Ureter (tissue), 1 donor: ENCODE measurements at places on chromosomes 2 and 18. TPM values are rescaled to one million over a fixed set of nuclear protein-coding genes. Genes with fewer than 3 reads are reported as not detected.

DNA sequence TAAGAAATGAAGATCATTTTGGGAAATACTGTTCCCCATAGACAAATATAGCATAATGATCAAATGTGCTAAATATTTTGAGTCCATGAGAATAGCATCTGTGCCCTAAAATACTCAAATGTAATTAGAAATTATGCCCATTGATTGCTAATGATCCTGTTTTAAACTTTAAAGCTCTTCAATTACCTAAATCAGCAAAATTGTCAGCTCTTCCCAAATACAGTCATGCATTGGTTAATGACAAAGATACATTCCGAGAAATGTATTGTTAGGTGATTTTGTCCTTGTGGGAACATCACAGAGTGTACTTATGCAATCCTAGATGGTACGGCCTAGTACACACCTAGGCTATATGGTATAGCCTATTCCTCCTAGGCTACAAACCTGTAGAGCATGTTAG is 89.7 kb downstream of the NEB start:
- no peak for DNase-seq

- DNase-seq: no peak
These were observed 659.9 kb downstream of the IRS1 start for GRCh38 chr2:226139759-226140158.

DNA sequence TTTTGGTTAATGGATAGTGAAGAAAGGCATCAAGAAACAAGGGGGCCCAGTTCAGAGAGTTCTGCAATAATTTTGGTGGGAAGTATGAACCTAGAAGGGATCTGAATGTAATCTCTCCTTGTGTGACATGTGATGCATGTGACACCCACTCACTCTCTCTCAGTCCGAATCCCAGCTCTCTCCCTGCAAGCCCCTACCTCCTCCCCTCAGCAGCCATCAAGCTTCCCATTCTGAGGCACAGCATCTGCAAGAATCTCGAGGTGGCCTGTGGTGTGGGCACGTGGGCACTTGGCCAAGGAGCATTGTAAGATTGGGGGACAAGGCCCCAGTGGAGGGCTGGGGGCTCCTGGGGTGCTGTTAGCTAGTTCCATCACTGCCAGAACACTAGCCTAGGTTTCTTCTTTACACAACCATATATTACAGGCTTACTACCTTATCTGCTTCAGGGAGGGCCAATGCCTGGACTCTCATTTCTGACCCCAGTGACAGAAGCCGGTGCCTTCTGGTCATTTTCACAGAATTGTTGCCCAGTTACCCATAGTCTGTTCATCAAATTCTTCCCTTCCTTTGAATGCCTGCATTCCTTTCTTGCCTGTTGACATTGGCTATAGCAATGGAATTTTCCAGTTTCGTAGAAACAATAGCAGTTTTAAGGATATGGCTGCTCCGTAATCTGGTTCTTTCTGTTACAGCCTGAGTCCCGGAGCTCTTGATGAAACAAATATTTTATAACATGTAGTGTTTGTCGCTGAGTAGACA is 13.3 kb upstream of the LCLAT1 start:
- DNase-seq: no peak

ABCG8 gene
- not detected for total RNA-seq

DUSP2 gene
- 2.6 TPM for total RNA-seq

RNPEPL1 gene
- total RNA-seq: 57.3 TPM

GRCh38 chr2:235555371-235555770 is 61.5 kb downstream of the AGAP1 start:
- no peak for DNase-seq

GRHL1 gene
- 61.6 TPM for total RNA-seq

DNA sequence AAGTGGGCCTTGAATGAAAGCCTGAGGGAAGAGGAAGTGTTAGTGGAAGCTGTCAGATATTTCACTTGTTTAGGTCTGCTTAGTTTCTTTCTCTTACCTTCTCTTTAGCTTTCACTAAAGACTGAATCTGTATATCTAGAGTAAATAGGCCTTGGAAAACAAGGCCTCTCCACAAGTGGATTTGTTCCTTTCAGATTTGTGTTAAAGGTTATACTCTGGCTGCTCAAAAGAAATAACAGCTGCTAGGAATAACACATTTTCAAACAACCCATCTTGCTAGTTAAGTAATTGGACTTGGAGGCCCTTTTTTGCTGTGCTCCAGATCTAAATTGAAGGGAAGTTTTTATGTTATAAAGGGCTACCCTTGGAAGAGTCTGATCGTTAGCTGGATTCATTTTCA is 236.3 kb downstream of the KIAA1328 start:
- no peak for DNase-seq

- DNase-seq: no peak
These were observed 143.2 kb downstream of the TPGS2 start for GRCh38 chr18:36685580-36685979.

DNA sequence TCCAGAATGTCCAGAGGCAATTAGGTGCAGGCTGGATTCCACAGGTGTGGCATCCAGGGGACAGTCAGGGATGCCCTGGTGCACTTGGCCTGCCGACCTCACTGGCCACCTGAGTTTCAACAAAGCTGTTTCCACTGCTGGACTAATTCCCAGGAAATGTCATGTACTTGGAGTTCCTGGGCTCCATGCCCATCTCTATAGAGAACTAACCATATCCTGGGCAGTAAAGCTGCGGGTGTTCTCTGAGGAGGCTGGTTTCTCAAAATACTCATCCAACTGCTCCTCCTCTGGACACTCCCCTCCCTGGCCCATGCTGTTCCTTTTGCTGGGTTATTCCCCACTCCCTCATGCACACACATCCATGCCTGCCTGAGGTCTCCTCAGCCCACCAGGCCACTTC is 161.9 kb upstream of the SKOR2 start:
- DNase-seq: no peak

DNA sequence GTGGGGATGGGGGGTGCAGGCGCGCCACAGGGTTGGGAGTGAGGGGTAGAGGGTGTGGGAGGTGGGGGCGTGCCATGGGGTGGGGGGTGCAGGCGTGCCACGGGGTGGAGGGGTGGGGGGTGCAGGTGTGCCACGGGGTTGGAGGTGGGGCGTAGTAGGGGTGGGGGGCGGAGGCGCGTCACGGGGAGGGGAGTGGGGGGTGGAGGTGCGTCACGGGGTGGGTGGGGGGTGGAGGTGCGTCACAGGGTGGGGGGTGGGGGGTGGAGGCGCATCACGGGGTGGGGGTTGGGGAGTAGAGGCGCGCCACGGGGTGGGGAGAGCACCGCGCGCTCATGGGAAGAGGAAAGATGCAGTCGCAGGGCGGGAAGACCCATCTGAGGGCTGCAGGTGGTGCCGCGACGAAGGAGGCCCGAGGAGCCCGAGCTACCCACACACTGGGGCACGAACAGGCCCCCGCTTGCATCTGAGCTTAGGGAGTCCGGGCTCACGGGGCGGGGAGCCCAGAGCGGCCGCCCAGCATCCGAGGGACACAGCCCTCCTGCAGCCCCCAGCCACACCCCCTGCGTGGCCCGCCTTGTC is 37.5 kb downstream of the SNED1 start:
- DNase-seq: no peak

DNA sequence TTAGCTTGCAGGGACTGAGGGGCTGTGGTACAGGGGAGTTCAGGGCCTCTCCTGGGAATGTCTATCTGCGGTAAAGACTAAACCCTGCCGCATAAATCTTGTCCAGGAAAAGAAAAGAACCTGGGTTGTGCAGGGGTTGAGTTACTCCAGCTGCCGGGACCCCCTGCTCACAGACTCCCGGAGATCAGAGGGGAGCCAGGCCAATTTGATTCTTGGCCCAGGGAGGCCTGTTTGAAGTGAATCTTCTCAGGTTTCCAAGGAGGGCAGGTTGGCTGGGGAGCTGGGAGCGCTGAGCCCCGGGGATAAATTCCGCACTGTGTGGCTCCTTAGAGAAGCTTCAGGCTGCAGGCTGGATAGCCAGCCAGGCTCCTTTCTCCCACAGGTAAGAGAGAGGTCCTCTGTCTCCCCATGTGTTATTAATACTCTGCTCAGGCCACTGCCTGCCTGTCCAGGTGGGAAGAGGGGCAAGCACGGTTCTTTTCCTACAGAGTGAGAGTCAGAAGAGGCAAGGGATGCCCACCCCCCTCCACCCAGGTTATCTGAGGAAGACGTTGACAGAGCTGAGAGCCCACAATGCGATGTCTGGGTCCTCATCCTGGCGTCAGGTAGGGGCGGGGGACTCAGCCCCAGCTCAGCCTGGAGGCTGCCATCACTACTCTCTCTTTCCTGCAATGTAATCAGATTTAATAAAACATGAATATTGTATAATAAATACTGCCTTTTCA is 82.7 kb downstream of the LONRF2 start:
- no peak for DNase-seq

GRCh38 chr18:53541924-53542323 is 682.5 kb downstream of the MBD2 start:
- no peak for DNase-seq

ANKRD29 gene
- total RNA-seq: 8.0 TPM

DNA sequence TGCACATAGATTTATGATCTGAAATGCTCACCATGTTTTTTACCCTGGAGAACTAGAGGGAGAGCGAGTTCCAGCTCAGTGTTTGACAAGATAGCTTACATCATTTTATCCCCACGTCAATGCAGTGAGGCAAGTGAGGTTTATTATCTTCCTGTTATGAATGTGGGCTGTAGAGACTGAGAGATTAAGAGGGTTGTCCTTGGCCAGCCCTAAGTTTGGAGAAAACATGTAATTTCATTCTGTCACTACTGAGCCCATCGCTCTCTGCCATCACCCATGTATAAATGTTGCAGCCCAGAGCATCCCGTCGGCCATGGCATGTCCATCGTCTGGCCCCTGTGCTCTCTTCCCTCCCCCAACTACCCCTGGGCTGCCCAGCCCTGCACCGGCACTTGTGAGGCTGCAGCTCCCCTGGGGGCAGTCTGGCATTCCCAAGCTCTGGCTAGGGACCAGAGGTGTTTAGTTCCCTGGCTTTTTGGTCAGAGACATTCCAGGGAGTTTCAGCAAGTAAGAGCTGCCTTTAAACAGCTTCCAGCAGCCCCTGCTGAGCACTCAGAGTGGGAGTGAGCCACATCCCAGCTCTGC is 136.7 kb downstream of the ANTXR1 start:
- DNase-seq: peak; percentile 59

SCN1A gene
- total RNA-seq: not detected

CYB5A gene
- total RNA-seq: 397 TPM

DNA sequence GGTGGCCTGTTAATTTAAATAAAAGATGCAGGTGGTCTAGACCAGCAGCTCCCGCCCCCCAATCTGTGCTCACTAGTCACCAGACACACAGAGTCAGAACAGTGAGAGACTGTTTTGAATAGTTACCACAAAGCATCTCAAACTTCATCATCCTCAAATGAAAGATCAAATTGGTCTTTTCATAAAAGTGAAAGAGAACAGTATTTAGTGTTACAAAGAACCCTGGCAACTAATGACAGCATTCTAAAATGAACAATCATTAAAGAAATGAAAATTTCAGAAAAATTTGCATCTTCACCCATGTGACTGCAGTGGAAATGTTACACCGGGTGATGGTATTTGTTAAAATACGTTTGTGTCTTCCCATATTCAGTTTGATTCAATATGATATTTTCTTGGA is 65.5 kb upstream of the PMAIP1 start:
- no peak for DNase-seq

BMP10 gene
- total RNA-seq: not detected

CASP10 gene
- total RNA-seq: 16.6 TPM

MRPL44 gene
- 20.6 TPM for total RNA-seq

DNA sequence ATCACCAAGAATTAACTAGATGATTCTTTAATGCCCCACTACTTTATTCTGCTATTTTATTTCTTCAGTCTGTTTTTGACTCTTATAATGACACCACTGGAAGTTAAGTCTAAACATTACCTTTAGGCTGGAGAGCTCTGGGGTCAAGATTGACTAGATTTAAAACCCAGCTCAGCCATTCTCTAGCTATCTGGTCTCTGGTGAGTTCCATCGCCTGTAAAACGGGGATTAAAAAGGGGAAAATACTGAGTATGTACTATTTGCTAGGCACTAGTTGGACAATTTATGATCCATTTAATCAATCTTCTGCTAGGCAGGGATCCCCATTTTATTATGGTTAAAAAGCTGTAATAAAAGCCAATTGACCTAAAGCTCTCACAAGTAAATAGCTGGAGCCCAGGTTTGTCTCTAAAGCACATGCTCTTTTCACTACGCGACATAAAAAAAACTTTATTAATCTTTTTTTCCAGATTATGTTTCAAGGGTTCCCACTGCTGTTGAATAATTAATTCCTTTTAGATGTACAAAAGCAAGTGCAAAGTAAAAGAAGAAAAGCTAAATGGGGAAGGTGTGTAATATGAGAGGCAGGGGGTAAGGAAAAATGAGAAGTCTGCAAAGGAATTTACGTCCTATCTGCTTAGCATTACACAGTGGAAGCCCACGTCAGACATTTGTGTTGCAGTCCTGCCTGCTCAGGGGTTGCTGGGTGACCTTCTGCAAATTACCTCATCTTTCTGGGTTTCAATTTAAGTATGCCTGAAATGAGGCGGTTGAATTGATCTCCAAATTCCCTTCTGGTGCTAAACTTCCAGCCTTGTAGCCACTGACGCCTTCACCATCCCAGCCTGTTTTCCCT is 918 bp upstream of the NABP1 start:
- peak; percentile 46 for DNase-seq

ACVR1 gene
- 31.7 TPM for total RNA-seq

- DNase-seq: no peak
These were observed 60.7 kb downstream of the ADI1 start for GRCh38 chr2:3458396-3459184.

- no peak for DNase-seq
These were observed 1549.7 kb upstream of the ACVR2A start for GRCh38 chr2:146295080-146295670.

ATAD2B gene
- total RNA-seq: 48.4 TPM

DNA sequence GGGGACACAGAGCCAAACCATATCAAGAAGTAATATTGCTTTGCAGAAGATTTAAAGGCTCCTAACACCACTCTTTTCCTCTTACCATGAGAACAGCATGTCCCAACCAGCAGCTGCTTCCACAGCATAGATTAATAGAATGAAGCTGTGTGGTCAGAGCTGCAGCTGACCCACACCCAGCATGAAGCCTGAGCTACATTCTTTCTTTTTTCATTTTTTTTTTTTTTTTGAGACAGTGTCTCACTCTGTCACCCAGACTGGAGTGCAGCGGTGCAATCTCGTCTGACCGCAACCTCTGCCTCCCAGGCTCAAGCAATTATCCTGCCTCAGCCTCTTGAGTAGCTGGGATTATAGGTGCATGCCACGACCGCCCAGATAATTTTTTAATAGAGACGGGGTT is 289.8 kb downstream of the RAD51AP2 start:
- no peak for DNase-seq

UGT1A6 gene
- 134 TPM for total RNA-seq

SNORC gene
- total RNA-seq: 7.3 TPM

G6PC2 gene
- total RNA-seq: not detected

DNA sequence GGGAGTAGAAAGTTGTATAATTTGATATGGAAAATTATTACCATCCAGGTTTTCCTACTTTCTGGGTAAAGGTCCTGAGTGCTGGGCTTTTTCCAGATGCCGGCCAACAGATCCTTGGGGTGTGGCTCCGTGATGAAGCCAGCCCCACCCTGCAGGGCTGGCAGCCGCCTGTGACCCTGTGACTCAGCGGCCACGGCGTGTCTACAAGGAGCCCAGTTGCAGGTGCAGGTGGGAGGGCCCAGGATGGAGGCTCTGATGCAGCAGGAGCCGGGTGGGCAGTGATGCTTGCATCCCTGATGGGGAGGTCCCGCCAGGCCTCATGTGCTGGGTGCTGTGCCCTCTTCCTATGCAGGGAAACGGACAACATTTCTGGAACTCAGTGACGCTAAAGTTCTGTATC is 96.0 kb upstream of the ALKAL2 start:
- no peak for DNase-seq
